ENCODE measurements at places on chromosomes 2 and 18.

GRCh38 chr2:239927424-239927981 is 97.6 kb downstream of the NDUFA10 start:
- DNase-seq = peak; percentile 17

DNA sequence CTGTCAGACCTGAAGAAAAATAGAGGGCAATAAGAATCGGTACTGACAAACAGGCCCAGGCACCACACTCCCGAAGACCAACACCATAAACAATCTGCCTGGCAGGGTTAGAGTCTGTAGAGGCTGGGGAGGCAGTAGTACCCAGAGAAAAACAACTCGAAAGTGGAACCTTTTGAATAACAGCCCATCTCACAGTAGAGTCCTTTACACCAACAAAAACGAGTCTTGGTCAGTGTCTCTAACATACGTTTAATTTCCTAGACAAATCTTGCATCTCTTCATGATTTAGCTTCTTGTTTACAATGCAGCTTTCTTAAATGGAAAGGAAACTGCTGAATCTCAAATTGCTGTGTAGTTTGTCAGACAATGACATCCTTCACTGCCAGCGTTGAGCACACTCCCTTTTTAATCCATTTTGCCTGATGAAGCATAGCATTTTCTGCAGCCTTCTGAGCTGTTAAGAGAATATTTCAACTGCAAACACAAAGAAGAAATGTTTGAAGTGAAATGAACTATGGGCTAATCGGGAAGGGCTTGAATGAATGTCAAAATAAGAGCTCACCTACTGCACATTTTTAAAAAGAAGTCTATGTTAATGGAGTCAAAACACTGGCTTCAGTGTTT is 73.1 kb upstream of the DSG1 start:
- no peak for DNase-seq

DNA sequence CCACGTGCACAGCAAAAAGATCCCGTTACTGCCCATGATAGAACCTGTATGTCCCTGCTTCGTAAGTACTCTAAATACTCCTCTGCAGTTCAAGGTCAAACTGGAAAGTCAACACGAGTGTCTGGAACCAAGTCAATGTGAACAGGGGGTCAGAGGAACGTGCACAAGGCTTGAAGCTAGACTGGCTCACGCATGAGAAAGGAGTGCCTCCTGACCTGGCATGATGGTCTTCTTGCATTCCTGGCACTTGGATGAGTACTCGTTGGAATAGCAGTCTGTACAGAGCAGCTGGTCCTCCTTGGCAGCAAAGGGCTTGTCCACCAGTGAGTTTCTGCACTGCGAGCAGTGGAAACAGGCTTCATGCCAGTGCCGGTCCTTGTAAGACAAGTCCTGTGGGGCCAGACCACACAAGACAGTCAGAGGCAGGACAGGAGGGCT is 25.5 kb downstream of the FHL2 start:
- DNase-seq = no peak

- no peak for DNase-seq
These were observed 278.0 kb downstream of the EPHA4 start for GRCh38 chr2:221293949-221294742.
